ENCODE measurements at places on chromosomes 2 and 18.

GRCh38 chr2:61775956-61776570 is 77.8 kb downstream of the FAM161A start:
- no peak for DNase-seq

GRCh38 chr18:79856119-79857007 is 58.6 kb downstream of the KCNG2 start:
- DNase-seq, result peak; percentile 36

GRCh38 chr2:72183016-72183415 is 35.4 kb upstream of the CYP26B1 start:
- no peak for DNase-seq

- DNase-seq, result peak; percentile 46
These were observed 7.7 kb upstream of the RHOB start for GRCh38 chr2:20439193-20439475.

- peak; percentile 59 for DNase-seq
These were observed 925 bp downstream of the SESTD1 start for GRCh38 chr2:179263446-179264367.

- DNase-seq, result no peak
These were observed 34.9 kb downstream of the CCDC88A start for GRCh38 chr2:55384786-55385185.

GRCh38 chr2:45072862-45073237 is 63.6 kb upstream of the SIX2 start:
- DNase-seq, result no peak

DNA sequence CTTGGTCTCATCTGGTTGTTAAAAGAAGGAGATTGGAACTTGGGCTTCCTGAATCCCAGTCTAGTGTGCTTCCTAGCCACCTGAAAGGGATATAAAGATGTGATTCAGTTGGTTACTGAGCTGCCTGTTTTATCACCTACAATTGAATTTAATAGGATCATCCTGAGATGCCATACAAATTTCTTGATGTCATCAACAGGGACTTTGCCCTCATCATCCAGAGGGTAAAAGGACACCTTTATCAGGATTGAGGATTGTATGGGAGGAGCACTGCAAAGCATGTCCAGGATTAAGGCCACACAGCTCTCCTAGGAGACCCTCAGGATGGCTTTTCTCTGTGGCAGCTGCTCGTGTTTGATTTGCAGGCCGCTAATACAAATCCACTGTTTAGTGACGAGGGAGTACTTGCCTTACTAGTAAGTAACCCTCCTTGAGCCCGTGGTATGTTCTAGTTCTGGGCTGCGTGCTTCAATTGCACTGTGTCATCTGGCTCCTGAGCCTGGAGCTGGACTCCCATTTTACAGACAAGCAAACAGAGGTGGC is 28.6 kb downstream of the SH3RF3 start:
- DNase-seq, result no peak

- no peak for DNase-seq
These were observed 167.4 kb upstream of the RAB6C start for GRCh38 chr2:129812071-129812470.

- DNase-seq, result no peak
These were observed 43.5 kb upstream of the CTLA4 start for GRCh38 chr2:203824057-203824456.

GRCh38 chr18:63848159-63848558 is 39.3 kb upstream of the SERPINB2 start:
- DNase-seq, result no peak

GRCh38 chr2:112910219-112910618 is 746 bp upstream of the IL37 start:
- no peak for DNase-seq

GRCh38 chr2:60442608-60443007 is 110.8 kb downstream of the BCL11A start:
- DNase-seq, result no peak

GRCh38 chr2:242031481-242032019 is 162.0 kb downstream of the RTP5 start:
- DNase-seq, result peak; percentile 39

GRCh38 chr2:200199005-200199404 is 107.5 kb upstream of the SPATS2L start:
- no peak for DNase-seq

GRCh38 chr18:24370120-24370519 is 27.5 kb downstream of the OSBPL1A start:
- DNase-seq, result no peak

DNA sequence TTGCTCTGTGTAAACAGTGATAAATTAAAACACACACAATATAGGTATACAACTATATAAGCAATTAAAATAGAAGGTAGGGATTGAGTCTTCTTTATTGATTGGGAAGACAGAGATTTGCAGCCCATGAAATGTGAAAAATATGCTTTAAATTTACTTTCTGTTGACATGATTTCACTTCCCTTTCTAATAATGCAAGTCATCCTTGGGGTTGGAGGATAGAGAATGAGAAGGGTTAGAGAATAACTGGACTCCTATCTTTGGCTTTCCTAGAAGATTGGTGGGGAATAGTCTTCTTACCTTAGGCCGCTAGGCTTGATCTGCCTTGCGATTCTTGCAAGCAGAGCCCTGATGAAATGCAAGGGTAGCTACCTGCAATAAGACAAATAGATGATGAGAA is 339.8 kb downstream of the NYAP2 start:
- no peak for DNase-seq
